Fibroblast of skin of left quadriceps (primary cell): ENCODE measurements at places on chromosomes 4 and X.
A peak's percentile ranks its signal among the peaks of the same experiment; 100 is the strongest.

DNA sequence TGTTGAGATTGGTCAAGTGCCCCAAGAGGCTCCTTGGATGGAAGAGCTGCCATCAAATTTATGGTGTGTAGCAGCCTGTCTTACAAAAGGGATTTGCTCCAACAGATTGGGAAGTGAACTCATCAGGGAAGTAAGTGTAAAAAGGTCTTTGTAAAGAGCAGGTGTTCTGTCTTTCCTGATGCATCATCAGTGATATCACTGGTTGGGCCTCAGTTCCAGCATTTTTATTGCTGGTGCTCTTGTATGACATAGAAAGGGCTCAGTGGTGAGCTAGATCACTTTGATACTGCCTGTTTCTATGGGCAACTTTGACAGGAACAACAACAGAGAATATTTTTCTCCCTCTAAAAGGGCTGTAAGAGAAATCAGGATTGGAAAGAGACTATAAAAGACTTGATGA, 8.7 kb upstream of the GABRE start:
- DNase-seq = no peak

- peak; percentile 4 for DNase-seq
Observed at GRCh38 chrX:73214426-73215094, at the start of gene NAP1L2. TSS of gene NAP1L2 (minus strand) at chrX:73214851. CDS start at chrX:73214492, 359 bp downstream.

DNA sequence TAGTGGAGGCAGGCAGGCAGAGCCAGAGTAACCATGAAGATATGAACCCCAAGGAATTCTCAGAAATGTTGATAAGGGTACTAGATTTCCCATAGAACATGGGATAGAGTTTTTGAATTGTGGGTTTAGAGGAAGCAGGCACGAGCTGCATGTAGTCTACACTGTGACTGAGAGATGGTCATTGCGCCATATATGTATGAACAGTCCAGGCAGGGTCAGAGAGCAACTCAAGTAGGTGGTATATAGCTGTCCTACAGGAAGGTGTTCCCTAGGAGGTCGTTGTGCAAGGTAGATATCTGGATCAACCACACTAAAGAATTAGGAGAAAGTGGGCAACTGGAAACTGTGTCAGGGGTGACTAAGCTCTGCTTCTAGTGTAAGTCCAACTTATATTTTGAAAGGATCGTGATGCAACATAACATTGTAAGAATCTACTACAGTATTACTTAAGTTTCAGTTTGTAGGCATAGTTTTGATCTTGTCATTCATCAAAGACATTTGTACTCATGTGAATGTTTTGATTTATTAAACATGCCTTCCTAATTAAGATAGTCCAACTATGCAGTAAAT, 94.6 kb downstream of the HPGD start:
- no peak for DNase-seq

GRCh38 chrX:101287402-101287801, 3.7 kb downstream of the TAF7L start:
- peak; percentile 3 for DNase-seq

DNA sequence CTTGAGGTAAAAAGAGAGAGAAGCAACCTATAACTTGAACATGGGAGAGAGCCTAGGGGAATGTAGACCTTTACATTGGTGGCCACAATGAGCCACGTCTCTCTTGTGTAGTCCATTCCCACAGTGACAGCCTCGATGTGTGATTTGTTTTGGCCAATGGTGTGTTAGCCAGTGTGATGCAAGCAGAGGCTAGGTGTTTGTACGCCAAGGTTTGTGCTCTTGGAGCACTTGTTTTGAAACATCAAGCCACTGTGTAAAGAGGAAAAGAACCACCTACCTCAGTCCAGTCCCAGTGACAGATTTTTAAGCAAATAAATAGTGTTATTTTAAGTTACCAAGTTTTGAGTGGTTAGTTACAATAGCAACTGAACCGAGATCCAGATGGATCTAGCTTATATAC, 23.9 kb upstream of the TMEM192 start:
- no peak for DNase-seq
